Cerebellar cortex (tissue), 1 donor: ENCODE measurements at places on chromosomes 5 and 9.

- peak; percentile 48 for DNase-seq
These were observed at the start of gene STING1 for GRCh38 chr5:139482050-139482889. STING1 (minus strand) TSS chr5:139482758; CDS start chr5:139481704, 1,054 bp downstream.

DNA sequence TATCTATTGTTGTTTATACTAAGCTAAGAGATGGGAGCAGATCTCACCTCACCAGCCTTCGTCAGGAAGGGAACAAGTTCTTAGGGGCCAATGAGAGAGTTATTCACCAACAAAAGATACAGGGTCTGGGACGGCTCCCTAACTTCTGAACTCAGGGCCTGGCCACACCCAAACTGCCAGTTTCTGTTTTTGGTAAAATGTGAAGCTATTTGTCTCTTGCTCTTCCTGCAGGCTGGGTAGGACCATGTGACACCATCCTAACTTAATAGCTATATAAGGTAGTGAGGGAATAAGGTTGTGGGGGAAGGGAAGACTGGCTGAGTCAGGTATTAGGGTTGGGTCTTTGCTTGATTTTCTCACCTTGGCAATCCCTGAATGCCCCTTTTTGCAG is 480.5 kb downstream of the KDM4C start:
- DNase-seq: no peak

DNA sequence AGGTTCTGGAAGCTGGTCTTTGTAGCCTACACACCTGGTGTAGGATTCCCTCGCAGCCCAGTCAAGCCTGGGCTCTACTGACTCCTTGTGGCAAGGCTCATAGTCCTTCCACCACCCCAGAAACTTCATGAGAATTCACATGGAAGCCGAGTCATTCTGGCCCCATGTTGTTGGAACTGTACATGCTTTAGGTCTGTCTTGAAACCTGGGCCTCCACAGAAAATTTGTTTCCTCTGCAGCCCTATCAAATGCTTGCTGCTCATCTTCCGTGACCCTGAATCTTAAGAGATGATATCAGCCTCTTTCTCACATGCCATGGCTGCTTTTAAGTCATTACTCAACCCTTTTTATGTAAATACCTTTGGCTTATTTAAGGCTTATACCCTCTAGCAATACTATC is 113.4 kb upstream of the GRHPR start:
- no peak for DNase-seq

- no peak for DNase-seq
These were observed 35.7 kb upstream of the OTULINL start for GRCh38 chr5:14545862-14546261.

DNA sequence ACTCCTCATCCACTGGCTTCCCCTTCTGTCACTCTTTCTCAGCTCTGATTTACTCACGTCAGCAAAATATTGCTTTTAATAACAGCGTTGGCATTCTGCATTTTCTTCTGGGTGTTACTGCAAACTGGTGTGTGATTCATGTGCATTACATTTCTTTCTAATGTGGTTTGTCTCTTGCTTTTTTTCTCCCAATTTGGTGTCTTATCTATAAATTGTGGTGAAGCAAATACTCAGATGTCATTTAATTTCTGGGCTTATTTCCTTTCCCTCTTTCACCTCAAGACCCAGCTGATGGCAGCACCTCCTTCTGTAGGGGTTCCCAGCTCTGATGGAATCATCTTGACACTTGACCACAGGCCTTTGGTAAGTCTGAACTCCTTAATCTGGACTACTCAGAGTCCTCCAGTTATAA is 180.7 kb upstream of the ZNF618 start:
- DNase-seq: no peak

- DNase-seq: peak; percentile 11
These were observed 32.1 kb downstream of the VCAN start for GRCh38 chr5:83503662-83504061.

- DNase-seq: peak; percentile 29
These were observed 1.4 kb upstream of the MLLT3 start for GRCh38 chr9:20623748-20624124.

DNA sequence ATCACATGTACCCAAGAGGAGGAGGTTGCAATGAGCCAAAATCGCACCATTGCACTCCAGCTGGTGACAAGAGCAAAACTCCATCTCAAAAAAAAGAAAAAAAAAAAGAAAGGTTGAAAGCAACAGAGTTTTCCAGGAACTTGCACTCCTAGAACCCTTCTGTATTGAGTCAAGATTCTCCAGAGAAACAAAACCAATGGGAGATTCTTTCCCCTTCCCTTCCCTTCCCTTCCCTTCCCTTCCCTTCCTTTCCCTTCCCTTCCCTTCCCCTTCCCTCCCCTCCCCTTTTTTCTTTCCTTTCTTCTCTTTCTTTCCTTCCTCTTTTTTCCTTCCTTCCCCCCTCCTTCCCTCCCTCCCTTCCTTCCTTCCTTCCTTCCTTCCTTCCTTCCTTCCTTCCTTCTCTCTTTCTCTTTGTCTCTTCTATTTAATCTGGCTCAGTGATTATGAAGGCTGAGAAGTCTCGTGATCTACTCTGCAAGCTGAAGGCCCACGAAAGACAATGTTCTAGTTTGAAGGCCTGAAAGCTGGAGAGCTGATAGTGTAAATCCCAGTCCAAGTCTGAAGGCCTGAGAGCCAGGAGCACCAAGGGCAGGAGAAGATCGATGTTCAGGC is 59.6 kb upstream of the CNTLN start:
- no peak for DNase-seq

DNA sequence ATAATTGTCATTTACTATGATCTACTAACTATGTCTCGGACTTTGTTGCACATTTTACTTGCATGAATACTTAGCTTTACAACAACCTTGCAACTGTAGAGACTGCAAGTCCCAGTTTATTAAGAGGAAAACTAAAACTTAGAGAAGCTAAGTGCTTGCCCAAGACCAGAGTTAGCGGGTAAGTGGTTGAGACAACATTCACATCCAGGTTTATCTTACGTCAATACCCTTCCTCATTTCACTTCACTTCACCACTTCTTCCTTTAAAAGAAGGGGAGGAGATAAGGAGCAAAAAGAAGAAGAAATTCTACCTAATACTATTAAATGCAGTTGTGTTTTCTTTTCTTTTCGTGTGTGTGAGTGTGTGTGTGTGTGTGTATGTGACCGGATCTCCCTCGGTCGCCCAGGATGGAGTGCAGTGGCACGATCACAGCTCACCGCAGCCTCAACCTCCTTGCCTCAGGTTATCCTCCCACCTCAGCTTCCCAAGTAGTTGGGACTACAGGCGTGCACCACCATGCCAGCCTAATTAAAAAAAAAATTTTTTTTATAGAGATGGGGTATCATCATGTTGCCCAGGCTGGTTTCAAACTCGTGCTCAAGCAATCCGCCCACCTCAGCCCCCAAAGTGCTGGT is 37.4 kb downstream of the MEGF9 start:
- DNase-seq: no peak

DNA sequence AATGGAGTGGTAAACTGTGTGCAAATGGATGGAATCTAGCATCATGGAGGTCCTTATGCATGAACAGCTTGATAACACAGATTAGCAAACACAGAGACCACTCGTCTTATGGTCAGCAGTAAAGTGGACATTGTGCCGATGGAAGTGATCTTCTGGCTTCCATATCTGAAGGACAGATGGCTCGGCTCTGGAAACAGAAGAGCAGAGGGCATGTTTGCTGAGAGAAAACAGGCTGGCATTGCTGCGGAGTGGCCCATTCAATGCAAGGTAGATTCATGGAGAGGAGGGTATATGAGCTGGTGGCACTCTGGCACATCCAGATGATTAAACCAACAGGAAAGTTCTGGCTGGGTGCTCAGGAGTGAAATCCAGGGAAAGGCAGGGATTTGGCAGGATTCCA is 513.2 kb downstream of the DIRAS2 start:
- DNase-seq: peak; percentile 52

DNA sequence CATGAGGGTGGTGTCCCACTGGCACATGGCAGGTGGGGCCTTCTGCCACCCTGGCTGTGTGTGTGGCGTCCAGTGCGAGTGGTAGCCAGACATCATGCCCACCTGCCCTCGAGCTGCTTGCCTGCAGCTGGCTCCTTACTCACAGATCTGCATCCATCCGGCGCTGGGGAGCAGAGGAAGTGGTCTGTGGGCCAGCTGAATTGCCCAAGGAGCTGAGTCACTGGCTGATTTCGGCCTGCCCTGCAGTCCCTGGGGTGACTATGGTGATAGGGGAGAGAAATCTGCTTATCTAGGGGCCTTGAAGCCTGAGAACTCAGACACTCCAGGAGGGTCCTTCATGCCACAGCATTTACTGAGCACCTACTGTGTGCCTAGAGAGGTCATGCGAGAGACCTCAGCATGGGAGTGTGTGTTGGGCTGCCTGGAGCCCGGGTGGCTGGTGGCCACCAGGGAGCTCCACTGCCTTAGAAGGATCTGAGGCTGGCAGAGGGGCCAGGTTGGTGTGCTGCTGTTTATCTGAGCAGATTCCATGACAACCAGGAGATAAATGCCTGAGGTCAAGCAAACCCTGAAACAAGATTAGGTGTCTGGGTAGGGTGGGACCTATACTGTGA is 57.1 kb downstream of the SLC22A5 start:
- DNase-seq: no peak

- DNase-seq: no peak
These were observed 77.6 kb downstream of the SMIM15 start for GRCh38 chr5:61084658-61085057.

DNA sequence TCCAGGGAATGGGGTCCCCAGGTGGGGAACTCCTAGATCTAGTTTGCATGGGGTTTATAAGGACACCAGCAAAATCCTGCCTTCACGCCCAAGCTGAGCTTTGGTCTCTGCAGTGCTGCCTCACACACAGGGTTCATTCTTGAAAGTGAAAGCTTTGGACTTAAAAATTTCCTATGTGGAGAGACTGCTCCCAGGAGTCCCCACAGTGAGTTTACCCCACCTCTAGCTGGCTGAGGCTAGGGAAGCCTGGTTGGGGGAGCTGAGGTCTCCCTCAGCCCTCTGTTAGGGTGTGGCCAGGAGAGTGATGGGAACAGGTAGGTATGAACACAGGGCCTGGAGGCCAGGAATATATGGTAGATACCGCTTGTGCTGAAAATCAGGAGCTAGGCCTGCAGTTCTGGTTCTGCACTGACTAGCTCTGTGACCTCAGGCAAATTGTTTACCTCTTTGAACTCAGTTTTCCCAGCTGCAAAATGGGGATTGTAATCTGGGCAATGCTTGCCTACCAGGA is 41.5 kb upstream of the LARP1 start:
- DNase-seq: no peak

DNA sequence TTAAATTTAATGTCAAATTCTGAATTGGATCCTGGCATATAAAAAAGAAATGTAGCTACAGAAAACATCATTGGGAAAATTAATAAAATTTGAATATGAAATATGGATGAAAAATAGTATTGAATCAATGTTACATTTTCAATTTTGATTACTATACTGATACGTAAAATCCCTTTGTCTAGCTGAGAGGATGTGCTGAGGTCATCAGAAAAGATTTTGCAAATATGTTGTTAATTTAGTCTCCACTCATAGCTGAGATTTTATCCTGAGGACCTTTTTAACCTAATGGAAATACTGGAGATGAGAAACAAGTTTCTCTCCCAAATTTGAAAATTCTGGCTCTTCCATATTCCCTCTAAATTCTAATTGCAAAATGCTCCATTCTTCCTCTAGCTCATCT is 84.4 kb upstream of the ADAMTS16 start:
- no peak for DNase-seq

DNA sequence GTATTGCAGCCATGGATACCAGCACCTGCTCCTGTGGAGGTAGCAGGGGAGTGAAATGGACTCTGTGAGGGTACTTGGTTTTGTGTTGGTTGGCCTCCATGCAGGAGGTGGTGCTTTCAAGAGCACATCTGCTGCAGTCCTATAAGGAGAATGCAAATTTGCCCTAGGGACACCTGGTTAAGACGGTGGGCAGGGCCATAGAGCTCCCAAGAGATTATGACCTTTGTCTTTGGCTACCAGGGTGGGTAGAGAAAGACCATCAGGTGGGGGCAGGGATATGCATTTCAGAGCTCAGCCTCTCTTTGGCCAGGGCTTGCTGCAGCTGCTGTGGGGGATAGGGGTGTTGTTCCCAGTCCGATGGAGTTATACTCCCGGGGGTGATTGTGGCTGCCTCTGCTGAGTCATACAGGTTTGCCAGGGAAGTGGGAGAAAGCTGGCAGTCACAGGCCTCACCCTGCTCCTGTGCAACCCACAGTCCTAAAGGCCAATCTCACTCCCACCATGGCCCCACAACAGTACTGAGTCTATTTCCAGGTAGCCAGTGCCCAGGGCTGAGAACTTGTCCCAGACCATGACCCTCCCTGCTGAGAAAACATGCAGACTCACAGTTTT is 14.0 kb upstream of the PDLIM4 start:
- no peak for DNase-seq

DNA sequence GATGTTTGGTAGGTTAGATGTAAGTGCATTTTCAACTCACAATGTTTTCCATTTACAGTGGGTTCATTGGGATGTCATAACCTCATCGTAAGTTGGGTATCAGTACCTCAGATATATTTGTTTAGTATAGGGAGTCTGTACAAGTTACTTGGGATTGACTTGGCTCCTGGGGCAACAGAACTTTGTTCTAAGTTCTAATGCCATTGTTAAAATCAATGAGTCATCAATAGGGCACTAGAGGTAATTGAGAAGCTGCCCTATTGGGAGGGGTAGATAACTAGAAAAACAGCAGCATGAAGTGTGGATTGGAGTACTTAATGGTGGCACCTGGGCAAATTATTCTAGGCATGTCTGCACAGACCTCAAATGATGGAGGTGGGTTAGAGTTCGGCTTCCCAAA is 272.8 kb downstream of the DOCK8 start:
- DNase-seq: no peak

DNA sequence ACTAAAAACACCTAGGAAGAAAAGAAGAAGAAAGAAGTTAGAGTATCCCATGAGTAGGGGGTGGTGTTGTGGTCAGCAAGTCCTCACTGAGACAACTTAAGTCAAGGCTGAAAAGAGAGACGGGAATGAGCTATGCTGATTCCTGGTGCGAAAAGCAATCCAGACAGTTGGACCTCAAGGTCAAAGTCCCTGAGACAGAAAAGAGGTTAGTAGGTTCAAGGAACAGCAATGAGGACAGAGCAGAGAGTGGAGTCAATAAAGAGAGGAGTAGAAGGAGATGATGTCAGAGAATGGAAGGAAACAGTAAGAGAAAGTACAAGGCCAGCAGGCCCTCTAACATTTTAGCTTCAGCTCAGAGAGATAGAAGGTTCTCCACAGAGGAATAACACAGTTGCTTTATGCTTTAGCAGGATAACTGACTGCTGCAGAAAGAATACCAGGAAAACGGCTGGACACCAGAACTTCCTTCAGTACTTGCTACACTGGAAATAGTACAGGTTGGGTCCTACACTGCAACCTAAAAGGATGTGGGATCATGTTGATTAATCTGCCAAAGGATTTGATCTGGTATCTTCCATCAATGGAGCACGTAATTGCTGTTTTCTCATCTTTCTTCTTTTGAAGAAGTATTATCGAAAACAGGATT is 43.6 kb downstream of the GNAQ start:
- no peak for DNase-seq

- DNase-seq: peak; percentile 97
These were observed 199.4 kb downstream of the MEF2C start for GRCh38 chr5:88683506-88684135.

DNA sequence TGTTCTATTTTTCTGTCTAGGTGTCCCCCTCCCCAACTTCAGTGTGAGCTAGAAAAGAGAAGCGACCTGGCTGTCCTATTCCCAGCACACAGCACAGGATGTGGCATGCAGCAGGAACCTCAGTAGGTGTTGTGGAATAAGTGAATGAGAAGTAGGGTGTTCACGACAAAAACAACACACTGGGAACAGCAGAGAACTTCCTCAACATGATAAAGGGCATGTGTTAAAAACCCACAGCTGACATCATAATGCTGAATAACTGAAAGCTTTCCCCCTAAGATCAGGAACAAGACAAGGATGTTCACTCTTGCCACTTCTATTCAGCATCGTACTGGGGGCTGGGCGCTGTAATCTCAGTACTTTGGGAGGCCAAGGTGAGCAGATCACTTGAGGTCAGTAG is 155.6 kb upstream of the ZNF618 start:
- DNase-seq: no peak
